Dermis microvascular lymphatic vessel endothelial cell (primary cell): ENCODE measurements at places on chromosomes 5 and 9. TPM values are rescaled to one million over a fixed set of nuclear protein-coding genes. Genes with fewer than 3 reads are reported as not detected.

- DNase-seq = peak; percentile 71
Observed at GRCh38 chr5:127042593-127042992, 12.2 kb upstream of the MARCHF3 start.

- no peak for DNase-seq
Observed at GRCh38 chr5:142998316-142999020, 228.3 kb downstream of the ARHGAP26 start.

DNA sequence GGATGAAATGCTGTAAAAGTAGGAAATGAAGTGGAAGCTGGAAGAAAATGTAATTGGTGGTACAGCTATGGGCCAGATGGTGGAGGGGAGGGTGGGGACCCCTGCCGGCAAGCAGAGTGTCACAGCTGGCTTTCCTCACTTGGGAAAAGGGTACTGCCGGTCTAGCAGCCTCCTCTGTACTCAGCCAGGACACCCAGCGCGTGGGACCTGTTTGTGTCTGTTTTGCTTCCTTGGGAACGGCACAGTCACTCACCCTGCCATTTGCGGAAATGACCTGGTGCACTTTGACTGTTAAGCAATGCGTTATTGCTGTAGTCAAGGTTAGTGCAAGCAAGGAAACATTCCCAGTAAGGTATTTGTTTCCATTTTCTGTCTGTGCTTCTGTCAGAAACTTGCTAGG, 10.1 kb downstream of the TMEM252 start:
- DNase-seq = peak; percentile 96

- no peak for DNase-seq
Observed at GRCh38 chr9:110949081-110949480, 89.2 kb downstream of the LPAR1 start.

DNA sequence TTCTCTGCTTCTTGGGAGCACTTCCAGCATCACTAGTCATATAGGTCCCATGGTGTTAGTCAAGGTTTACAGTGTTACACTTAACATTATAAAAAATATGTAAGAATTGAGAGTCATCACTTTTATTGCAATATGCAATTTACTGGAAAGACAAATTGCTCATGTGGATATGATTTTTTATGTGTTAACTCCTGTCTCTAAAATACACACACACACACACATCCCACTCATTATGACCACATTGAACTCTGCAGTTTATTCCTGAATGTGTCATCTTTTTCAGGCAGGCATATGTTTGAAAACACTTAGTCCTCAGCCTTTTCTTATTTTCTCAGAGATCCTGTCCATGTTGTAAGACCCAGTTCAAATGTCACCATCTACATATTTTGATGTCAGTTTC, 148.5 kb upstream of the MRPS30 start:
- no peak for DNase-seq

CNTFR gene
- not detected in 2 replicates for total RNA-seq

NEURL1B gene
- total RNA-seq = 1.5 and 3.5 TPM in 2 replicates

NMUR2 gene
- total RNA-seq = not detected in 2 replicates
